Suppressor macrophage treated with lipopolysaccharide for 4 hours (primary cell): ENCODE measurements at places on chromosomes 7 and 10.

DNA sequence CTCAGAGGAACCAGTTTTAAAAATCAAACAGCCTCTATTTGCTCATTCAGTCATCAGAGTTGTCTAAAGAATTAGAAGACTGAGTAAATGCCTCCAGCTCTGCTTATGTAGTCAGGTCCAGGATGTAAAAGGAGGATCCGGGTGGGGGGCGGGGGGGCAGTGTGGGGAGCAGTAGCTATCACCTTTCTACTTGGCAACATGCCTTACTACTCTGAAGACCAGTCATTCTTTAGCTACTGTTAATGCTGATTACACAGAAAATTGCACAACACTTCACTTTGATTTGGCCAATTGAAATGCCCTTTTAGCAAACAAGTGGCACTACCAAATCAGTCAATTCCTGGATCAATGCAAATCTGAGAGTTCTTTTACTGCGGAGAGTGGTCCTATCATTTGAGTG lies 164.2 kb downstream of the NXPH1 start:
- no peak for DNase-seq

DNA sequence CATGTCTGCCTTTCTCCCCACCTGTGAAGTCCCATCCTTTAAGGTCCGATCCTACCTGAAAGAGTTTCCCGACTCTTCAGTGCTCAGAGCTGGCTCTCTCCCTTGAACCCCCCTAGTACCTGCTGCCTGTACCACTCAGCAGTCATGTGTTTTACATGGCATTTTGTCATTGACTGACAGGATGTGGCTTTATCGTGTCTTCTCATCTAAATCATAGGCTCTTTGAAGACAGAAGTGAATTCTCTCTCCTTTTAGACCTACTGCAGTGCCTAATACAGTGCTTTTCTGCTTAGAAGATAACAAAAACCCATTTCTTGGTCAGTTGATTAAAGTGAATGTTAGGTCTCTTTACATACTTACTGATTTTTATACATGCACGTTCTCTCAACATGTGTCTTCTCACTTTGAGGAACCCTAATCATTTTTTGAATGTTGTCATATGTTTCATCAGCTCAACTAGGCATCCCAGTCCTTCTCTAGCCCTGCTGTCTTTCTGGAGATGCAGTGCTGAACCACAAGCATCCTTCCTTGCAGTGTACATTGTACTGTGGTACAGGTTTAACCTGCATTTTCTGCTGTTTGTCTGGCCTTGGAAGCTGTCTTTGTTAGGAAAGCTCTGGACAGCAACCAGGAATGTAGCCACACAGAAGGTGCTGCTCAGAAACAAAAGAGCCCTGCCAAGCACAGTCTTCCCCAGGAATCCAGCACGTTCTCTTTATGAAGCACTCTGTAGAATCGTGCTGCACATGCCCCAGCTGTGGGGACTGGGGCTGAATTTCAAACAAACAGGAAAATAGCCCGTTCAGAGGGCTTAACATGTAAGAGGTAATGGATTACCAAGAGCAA lies 28.1 kb upstream of the LRRC4 start:
- DNase-seq: no peak

- DNase-seq: no peak
These were observed 22.7 kb downstream of the HKDC1 start for GRCh38 chr10:69242852-69243212.

DNA sequence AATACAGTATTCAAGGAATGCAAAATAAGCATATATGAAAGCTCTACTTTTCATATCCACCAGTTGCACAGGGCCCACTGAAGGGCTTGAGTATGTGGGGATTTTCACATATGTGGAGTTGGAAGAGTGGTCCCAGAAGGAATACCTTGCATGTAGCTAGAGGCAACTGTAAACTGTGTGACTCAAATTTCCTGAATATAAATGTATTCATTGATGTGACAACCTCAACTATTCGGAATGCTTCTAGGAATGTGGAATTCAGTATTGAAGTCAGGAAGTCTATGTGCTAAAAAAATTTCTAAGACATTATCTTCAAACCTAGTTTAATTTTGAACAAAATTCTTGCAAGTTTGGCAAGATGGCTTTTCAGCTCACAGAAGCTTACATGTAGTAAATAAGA lies 695.5 kb upstream of the SEMA3D start:
- no peak for DNase-seq

DNA sequence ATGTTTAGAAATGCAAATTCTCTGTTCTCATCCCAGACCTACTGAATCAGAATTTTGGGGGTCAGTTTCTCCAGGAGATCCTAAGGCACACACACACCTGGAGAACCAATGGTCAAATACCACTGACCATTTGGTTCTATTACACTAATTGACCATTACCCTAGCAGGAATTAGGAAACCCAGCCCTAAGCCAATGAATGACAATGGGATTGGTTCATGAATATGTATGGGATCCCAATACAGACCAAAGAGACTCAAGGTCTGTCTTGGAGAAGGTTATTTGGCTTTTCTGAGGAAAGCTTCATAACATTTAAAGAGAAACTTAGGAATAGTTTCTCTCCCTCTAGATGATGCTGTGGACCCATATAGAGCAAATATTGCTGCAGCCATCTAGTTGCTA lies 317.0 kb downstream of the BMPER start:
- DNase-seq: no peak

DNA sequence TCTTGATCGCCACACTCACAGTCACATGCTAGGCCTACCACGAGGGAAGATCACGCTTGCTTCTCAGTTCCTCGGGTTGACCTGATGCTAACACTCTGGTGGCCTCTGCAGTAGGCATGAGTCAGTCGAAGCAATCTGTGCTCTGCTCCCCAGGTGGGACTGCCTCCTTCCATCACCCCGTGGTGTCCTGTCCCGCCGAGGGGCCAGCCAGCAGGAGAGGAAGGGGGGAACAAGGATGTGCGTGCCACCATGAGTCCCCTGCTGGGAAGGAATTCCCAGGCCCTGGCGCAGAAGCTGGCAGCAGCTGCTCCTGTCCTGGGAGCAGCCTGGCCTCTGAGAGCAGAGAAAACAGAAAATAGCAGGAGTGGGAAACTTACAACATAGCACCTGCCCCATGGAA lies 695.0 kb upstream of the NRP1 start:
- no peak for DNase-seq

DNA sequence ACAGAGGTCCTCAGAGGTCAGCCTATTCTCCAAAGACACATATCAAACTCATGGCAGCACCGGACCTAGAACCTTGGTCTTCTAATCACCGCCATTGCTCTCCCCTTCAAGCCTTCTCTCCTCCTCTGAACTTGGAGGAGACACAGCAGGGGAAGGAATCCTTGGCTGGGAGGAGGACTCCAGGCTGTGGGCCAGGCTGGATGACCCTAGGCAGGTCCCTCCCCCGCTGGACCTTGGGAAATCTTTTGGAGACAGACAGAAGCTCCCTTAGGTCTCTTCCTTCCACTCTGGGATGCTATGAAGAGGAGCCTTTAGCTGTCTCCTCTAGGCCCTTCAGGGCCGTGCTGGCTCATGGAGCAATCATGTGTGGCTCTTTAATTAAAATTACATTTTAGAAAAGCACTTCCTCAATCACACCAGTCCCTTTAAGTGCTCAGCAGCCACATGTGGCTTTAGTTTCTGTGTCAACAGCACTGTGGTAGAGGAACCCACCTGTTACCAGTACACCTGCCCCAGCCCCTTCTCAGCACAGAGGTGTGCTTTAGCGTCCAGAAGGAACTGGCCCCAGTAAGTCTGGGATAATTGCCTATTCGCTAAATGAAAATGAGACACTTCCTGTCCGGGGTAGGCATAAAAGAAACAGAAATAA lies 238.2 kb downstream of the CELF2 start:
- DNase-seq: no peak

GRCh38 chr10:51617576-51618235 lies 81.7 kb downstream of the CSTF2T start:
- no peak for DNase-seq

DNA sequence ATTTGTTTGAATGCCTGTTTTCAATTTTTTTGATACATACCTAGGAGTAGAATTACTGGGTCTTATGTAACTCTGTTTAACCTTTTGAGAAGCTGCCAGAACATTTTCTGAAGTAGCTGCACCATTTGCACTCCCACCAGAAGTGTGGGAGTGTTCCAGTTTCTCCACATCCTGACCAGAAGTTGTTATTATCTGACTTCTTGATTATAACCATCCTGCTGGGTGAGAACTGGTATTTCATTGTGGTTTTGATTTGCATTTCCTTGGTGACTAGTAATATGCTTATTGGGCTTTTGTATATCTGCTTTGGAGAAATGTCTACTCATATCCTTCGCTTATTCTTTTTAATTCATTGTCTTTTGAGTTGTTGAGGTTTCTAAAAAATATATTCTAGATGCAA lies 117.2 kb upstream of the GLCCI1 start:
- no peak for DNase-seq

- DNase-seq: peak; percentile 85
These were observed 105.5 kb downstream of the MYOF start for GRCh38 chr10:93376372-93377293.

GRCh38 chr10:132299371-132300336 lies 8.1 kb downstream of the STK32C start:
- DNase-seq: no peak

GRCh38 chr7:40879941-40880543 lies 745.2 kb downstream of the SUGCT start:
- no peak for DNase-seq

DNA sequence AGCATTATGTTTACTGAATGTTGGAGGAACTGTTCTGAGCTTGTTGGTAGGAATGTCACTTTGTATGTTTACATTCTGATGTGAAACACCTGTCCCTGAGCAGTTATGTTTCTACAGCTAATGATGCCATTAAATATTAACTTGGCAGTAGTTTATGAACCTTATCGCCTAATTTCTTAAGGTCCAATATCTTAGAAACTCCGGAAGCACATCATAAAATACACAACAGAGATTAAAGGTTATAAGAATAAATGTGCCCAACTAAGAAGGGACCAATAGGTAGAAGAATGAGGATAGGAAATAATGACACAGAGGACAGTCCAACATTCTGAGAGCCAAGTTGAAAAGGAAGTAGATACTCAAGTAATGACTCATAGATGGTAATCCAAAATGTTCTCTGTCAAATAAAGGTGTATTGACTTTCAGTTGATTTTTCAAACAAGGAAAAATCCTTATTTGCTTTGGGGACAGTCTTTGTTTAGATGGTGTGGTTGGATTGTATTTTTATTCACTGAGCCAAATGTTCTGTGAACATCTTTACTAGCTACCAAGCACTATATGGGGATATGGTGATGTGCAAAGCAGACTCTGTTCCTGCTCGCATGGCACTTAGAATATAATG lies 31.9 kb downstream of the LCOR start:
- DNase-seq: no peak

GRCh38 chr7:816751-817671 lies 15.3 kb upstream of the SUN1 start:
- DNase-seq: peak; percentile 13
